ENCODE measurements at places on chromosomes 16 and 17. TPM values are rescaled to one million over a fixed set of nuclear protein-coding genes. Genes with fewer than 3 reads are reported as not detected.

DNA sequence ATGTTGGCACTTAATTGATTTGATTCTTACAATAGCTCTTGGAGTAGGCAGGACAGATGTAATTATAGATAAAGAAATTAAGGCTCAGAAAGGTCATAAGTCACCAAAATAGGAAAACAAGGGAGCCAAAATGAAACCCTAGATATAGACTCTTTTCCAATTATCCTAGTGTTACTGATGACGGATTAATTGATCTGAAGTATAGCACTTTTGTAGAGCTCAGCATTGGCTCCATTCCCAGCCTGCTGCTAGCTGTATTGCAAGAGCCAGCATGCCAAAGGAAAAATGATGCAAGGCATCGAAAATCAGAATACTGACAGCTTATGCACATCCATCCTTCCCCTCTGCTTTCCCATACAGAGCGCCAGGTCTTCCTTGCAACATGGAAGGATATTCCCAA, 21.6 kb upstream of the RASL10B start:
- H3K4me1 ChIP-seq: peaks cover 13% of the 10 kb centered on the region
- no peak overlapping the region for H3K27ac ChIP-seq
- H3K4me3 ChIP-seq: no peak overlapping the region
- peaks cover 14% of the 10 kb centered on the region for H3K36me3 ChIP-seq
- H3K27me3 ChIP-seq: no peaks in the 10 kb centered on the region

DNA sequence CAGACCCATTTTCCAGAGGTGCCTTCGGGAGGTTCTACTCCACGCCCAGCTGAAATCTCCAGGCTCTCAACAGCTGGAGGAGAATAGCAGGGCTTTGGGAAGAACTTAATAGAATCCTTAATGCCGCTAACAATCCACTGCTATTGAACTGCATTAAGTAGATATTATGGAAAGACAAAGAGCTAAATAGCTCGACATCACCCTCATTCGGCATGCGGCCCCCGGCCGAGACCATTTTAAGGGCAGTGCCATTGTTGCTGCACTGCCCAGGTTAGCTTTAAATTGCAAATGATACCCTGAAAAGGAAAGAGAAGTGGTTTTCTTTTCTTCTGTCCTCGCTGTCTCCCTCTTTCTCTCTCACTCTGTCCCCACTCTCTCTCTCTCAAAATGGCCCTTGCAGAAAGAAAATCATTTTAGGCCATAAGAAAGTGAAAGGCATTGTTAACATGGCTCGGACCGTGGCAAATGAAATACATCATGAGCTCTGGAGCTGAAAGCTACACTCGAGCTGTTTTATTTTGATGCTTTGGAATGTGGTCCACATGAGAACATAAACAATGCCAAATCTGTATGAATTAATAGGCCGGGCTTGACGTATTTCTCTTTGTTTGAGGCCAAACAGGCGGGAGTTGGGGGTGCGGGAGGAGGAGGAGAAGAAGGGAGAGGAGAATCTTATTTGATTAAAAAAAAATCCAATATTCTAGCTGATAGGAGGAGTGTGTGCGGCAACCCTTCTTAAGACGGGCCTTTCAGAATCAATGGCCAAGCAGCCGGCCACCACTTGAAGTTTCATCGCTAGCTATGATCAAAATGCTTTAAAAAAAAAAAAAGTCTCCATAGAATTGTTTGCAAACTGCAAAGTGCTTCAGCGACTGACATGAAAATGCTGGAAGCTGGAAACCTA, 298.8 kb upstream of the IRX3 start:
- H3K36me3 ChIP-seq: no peaks in the 10 kb centered on the region
- no peak overlapping the region for H3K27ac ChIP-seq
- H3K4me3 ChIP-seq: no peak overlapping the region
- H3K4me1 ChIP-seq: no peaks in the 10 kb centered on the region
- DNase-seq: no peak

GRCh38 chr16:12435730-12436129, 368.0 kb downstream of the CPPED1 start:
- H3K27ac ChIP-seq: no peak overlapping the region
- DNase-seq: no peak
- no peaks in the 10 kb centered on the region for H3K36me3 ChIP-seq
- H3K4me3 ChIP-seq: no peak overlapping the region
- no peaks in the 10 kb centered on the region for H3K27me3 ChIP-seq
- no peaks in the 10 kb centered on the region for H3K4me1 ChIP-seq

Gene SMIM22
- total RNA-seq: not detected

- peak; percentile 83 for DNase-seq
- H3K4me1 ChIP-seq: peaks cover 28% of the 10 kb centered on the region
- no peaks in the 10 kb centered on the region for H3K36me3 ChIP-seq
- no peak overlapping the region for H3K27ac ChIP-seq
- H3K27me3 ChIP-seq: no peaks in the 10 kb centered on the region
Measured at GRCh38 chr17:82297714-82298537, 19.5 kb downstream of the CD7 start.

DNA sequence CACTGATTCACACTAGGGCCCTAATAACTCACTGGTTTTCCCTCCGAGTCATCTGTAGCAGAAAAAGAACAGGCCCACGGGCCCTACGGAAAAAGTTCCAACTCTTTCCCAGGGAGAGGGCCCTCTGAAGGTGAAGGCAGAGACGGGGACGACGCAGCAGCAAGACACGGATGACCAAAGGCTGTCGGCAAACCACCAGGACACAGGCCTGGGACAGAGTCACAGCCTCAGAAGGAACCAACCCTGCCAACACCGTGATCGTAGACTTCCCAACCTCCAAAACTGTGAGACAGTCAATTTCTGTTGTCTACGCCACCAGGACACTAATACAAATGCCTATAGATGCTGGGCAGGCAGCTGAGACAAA, 5.2 kb upstream of the SPHK1 start:
- no peaks in the 10 kb centered on the region for H3K27me3 ChIP-seq
- H3K4me3 ChIP-seq: no peak overlapping the region
- H3K36me3 ChIP-seq: no peaks in the 10 kb centered on the region
- H3K4me1 ChIP-seq: peaks cover 16% of the 10 kb centered on the region
- peak; percentile 2 for DNase-seq

- peaks cover 25% of the 10 kb centered on the region for H3K4me1 ChIP-seq
- no peaks in the 10 kb centered on the region for H3K36me3 ChIP-seq
- no peaks in the 10 kb centered on the region for H3K27me3 ChIP-seq
- H3K27ac ChIP-seq: no peak overlapping the region
- no peak overlapping the region for H3K4me3 ChIP-seq
Measured at GRCh38 chr17:2940352-2940751, 123.1 kb downstream of the OR1D5 start.

Gene NATD1
- 0.45 TPM for total RNA-seq

DNA sequence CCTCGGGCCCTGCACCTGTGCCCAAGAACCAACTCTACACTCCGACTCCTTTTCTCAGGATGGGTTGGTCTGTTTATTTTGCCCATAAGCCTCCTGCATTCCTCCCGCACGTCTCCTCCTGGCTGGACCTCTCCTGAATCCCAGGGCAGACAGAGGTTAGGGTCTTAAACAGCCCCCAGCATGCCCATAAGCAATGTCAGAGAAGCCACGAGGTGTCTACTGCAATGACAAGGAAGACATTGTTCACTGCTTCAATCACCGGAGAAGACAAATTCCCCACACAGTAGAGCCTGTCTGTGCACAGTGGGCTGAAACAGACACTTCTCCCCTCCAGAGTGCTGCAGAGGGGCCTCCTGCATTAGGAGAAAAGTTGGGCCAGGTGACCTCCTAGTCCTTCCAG, 230.6 kb upstream of the RPL38 start:
- H3K27ac ChIP-seq: no peak overlapping the region
- no peak for DNase-seq
- H3K4me3 ChIP-seq: no peak overlapping the region
- no peaks in the 10 kb centered on the region for H3K4me1 ChIP-seq

- no peaks in the 10 kb centered on the region for H3K36me3 ChIP-seq
- H3K4me1 ChIP-seq: peaks cover 12% of the 10 kb centered on the region
- H3K27ac ChIP-seq: no peak overlapping the region
- no peak overlapping the region for H3K4me3 ChIP-seq
- DNase-seq: no peak
Measured at GRCh38 chr17:69405096-69405495, 9.4 kb upstream of the MAP2K6 start.

GRCh38 chr17:28758411-28759121, 14.8 kb downstream of the TRAF4 start:
- no peak overlapping the region for H3K4me3 ChIP-seq
- peaks cover 24% of the 10 kb centered on the region for H3K4me1 ChIP-seq
- no peak for DNase-seq
- peaks cover 20% of the 10 kb centered on the region for H3K36me3 ChIP-seq

Gene GJC1
- total RNA-seq: 0.86 TPM

DNA sequence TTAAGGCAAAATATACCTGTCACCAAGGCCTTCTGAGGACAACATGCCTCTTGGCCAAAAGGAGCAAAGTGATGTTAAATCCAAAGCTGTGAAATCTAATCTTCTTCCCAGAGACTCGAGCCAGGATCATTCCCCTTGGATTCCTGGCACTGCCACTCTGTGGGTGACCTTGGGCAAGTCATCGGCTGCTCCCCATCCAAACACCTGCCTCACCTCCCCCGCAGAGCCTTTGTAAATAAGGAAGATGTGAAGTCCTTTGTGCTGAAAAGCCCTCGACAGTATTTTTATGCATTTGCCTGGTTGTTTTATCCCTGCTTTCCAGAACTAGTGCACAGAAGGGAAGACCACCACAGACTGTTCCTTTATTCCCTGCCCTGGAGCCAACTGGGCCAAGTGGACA, 5.4 kb upstream of the CEP295NL start:
- DNase-seq: no peak
- H3K36me3 ChIP-seq: no peaks in the 10 kb centered on the region
- H3K27me3 ChIP-seq: no peaks in the 10 kb centered on the region

All from Karpas-422 (cell line).